ENCODE measurements at places on chromosomes 6 and 20. TPM values are rescaled to one million over a fixed set of nuclear protein-coding genes. Genes with fewer than 3 reads are reported as not detected.

DNA sequence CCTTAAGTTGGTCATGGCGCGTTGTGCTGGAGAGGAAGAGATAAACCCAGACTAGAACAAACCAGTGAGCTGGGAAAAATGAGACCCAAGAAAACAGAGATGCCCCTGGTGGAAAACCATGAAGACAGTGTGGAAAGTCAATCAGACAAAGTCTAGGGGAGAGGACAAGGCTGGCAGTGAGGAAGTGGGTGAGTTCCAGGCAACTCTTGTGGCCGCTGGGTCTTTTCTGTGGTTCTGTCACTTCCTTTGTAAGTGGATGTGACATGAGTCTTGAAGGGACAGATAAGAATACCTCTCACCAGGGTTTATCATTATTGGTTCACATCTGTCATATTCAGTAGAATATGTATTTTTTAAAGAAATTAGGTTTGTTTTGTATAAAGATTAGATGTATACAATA, 738.4 kb downstream of the DHX35 start:
- no peak for DNase-seq

DNA sequence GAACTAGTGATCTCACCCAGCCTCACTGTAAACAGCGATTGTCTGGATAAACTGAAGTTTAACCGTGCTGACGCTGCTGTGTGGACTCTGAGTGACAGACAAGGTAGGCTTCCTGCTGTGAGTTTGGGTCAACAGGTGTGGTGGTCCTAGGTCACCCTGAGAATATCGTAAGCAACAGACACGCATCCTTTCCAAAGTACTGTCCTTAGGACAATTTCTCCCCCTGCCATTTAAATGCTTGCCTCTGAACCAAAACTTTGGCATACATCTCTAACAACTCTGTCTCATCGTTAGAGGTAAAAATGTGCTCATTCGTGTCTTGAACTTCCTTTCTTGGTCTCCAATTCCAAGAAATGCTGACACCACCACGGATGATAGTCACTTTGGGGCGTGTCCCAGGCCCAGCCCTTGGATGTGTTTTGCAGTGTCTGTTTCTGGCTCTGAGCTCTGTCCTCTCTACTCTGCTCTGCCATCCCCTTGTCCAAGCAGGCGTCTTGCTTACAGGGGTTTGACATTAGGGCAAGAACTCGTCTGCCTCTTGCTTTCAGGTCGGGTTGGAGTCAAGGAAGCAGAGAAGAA, 95.5 kb downstream of the EYA2 start:
- no peak for DNase-seq

GRCh38 chr6:20575704-20576451, 41.6 kb downstream of the CDKAL1 start:
- DNase-seq: no peak

DNA sequence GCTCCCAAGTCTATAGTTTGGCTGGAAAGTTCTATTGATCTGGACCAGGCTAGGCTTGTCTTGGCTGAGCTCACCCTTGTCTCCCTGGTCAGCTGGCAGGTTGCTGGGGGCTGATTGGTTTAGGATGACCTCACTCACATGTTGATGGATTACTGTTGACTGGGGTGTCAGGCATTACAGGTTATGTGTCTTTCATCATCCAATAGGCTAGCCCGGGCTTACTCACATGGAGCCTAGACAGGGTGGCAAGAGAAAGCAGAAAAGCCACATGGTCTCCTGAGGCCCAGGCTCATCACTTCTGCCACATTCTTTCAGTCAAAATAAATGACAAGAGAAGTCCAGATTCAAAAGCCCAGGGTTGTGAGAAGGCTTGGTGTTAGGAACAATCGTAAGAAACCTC, 103.5 kb downstream of the BFSP1 start:
- DNase-seq: no peak

Gene GPX5
- not detected for total RNA-seq

DNA sequence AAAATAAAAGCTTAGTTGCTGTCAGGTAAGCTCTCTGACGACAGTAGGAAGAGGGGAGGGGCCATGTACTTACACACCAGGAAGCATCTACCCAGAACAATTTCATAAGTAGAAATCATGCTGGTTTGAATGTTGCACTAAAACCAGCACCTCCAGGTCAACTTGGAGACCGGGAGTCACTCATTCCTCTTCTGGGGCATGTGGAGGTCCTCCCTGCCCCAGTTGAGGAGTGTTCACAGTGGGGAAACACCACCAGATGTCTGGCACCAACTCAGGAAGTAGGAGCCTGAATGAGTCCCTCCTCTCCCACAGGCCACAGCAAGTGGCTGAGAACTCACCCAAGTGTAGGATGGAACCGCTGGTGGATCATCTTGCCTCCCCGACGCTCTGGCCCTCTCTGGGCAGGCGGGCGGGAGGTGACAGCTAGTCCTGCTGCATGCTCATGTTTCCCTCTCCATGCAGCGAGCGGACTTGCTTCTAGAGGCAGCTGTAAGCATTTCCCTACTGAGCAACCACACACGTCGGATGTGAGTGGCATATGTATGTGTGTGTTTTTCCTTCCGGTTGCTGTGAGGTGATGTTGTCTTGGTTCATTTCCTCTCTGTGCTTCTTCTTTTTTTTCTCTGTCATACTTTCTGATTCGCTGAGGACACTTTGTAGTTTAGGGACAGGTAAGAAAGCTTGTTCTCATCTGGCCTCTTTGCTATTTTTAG, 149.5 kb upstream of the NEDD9 start:
- DNase-seq: no peak

GRCh38 chr6:142682985-142683384, 262.0 kb downstream of the HIVEP2 start:
- no peak for DNase-seq

DNA sequence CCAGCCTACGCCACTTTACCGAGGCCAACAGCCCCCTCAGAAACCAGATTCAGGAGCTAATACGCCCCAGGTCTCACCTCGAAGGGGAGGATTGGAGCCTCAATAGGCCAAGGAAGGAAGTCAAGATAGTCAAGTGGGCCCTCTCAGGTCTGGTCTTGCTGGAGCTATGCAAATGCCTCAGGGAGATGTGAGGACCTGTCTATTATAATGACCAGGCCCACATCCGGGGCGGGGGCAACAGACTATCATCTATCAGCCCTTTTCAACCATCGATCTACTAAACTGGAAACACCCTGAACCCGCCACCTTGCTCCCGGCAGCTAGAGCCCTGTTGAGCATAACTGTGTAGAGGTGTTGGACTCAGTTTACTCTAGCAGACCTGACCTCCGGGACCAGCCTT, 12.7 kb upstream of the GSTA3 start:
- no peak for DNase-seq
